ENCODE measurements at places on chromosomes 12 and 14.

GRCh38 chr12:70698345-70698744, 61.1 kb upstream of the PTPRB start:
- DNase-seq = no peak

- DNase-seq = no peak
These were observed 26.6 kb upstream of the RTRAF start for GRCh38 chr14:51962711-51963110.

GRCh38 chr12:50018968-50019367, 6.3 kb downstream of the RACGAP1 start:
- DNase-seq = no peak

GRCh38 chr14:24179961-24180796, 8.3 kb downstream of the REC8 start:
- no peak for DNase-seq

GRCh38 chr14:99158150-99158549, 113.8 kb downstream of the BCL11B start:
- DNase-seq = no peak

Measured in stimulated activated CD8-positive, alpha-beta memory T cell treated with anti-CD3 and anti-CD28 coated beads, Interleukin-15, amount 100 ng/mL, for 4 hours (primary cell).